Pericardium fibroblast (primary cell): ENCODE measurements at places on chromosomes 6 and 20. TPM values are rescaled to one million over a fixed set of nuclear protein-coding genes. Genes with fewer than 3 reads are reported as not detected.

Gene NKX2-2
- not detected in 2 replicates for total RNA-seq

Gene MYT1
- total RNA-seq = not detected in 2 replicates

Gene HLA-DOB
- total RNA-seq = 2.2 TPM in 1 of 2 replicates, not detected in the other

Gene PLCB1
- total RNA-seq = 6.4 and 13.6 TPM in 2 replicates

Gene RIMS1
- not detected in 2 replicates for total RNA-seq

Gene TAF8
- total RNA-seq = 8.4 and 12.3 TPM in 2 replicates

Gene DOK5
- 9.9 and 12.7 TPM in 2 replicates for total RNA-seq

Gene KIAA0408
- 1.4 and 1.9 TPM in 2 replicates for total RNA-seq

Gene TINAG
- total RNA-seq = not detected in 2 replicates

Gene LY6G5B
- total RNA-seq = 1.0 and 1.2 TPM in 2 replicates

Gene EYS
- not detected in 2 replicates for total RNA-seq

Gene CHRNA4
- total RNA-seq = not detected in 2 replicates

Gene ACOT13
- 6.6 and 7.4 TPM in 2 replicates for total RNA-seq

Gene C2
- total RNA-seq = 1.2 and 9.6 TPM in 2 replicates

Gene SPATS1
- total RNA-seq = not detected in 2 replicates

Gene DEK
- total RNA-seq = 44.0 and 44.6 TPM in 2 replicates

Gene CDH26
- total RNA-seq = not detected in 2 replicates

Gene FAM217B
- total RNA-seq = 4.8 and 6.1 TPM in 2 replicates

Gene LAMA4
- 170 and 281 TPM in 2 replicates for total RNA-seq

Gene C6orf58
- total RNA-seq = 0.35 TPM in 1 of 2 replicates, not detected in the other

Gene SIRPD
- not detected in 2 replicates for total RNA-seq

Gene HEBP2
- total RNA-seq = 26.0 and 34.5 TPM in 2 replicates

Gene C6orf163
- 0.09 and 0.12 TPM in 2 replicates for total RNA-seq

Gene ADGRB3
- total RNA-seq = 2.3 TPM in 1 of 2 replicates, not detected in the other

Gene MUC22
- not detected in 2 replicates for total RNA-seq

Gene FOXC1
- 5.4 and 7.8 TPM in 2 replicates for total RNA-seq

Gene OPN5
- not detected in 2 replicates for total RNA-seq

Gene GABRR1
- not detected in 2 replicates for total RNA-seq

Gene F13A1
- 0.51 TPM in 1 of 2 replicates, not detected in the other for total RNA-seq

Gene PDE7B
- 7.5 and 7.7 TPM in 2 replicates for total RNA-seq

Gene PTGIS
- total RNA-seq = 58.2 and 66.7 TPM in 2 replicates

Gene THBD
- 10.4 and 10.7 TPM in 2 replicates for total RNA-seq

Gene RAD21L1
- not detected in 2 replicates for total RNA-seq

Gene PABPC1L
- 6.9 and 20.2 TPM in 2 replicates for total RNA-seq

Gene HLA-DRA
- not detected in 2 replicates for total RNA-seq

Gene MYH7B
- total RNA-seq = 0.12 TPM in 1 of 2 replicates, not detected in the other
